ENCODE measurements at places on chromosomes 2 and 18. TPM values are rescaled to one million over a fixed set of nuclear protein-coding genes. Genes with fewer than 3 reads are reported as not detected.

The GNAL gene
- total RNA-seq, result 13.9 TPM

DNA sequence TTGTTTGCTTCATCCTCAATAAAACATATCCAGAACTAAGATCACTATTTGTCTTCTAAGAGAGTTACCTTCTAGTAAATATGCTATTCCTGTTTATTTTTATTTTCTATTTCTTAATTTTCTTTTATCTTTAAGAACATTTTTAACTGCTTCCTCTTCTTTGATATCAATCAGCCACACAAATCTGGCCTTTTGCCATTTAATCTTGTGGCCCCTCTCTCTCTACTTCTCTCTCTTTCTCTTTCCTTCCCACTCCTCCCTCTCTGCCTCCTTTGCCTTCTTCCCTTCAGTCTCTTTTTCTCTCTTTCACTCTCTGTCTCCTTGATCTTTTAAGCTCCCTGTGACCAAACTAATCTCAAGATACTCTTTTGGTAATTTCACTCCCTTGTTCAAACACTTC lies 108.4 kb downstream of the GRB14 start:
- DNase-seq, result no peak

The KCNK3 gene
- total RNA-seq, result 3.1 TPM

DNA sequence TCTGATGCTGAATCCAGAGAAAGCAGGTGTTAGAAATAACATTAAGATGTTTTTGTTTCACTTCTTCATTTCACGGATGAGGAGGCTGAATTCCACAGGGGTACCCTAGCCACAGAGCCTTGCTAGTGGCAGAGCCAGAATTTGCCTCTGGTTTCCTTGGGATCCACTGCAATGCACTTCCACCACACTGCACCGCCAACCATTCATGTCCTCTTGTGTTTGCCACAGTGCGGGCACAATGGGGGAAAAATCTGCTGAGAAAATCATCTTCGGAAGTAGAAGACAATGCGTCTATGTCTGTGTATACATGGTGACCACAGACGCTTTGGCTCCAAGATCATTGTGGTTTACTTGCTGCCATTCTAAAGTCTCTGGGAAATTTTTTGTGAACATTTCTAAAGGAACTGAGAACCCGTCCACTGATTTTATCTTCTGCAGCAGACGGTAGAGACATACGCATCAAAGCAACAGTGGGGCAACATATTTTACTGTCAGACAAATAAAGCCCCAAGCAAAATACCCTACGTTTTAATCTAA lies 14.9 kb downstream of the ICOS start:
- DNase-seq, result no peak

DNA sequence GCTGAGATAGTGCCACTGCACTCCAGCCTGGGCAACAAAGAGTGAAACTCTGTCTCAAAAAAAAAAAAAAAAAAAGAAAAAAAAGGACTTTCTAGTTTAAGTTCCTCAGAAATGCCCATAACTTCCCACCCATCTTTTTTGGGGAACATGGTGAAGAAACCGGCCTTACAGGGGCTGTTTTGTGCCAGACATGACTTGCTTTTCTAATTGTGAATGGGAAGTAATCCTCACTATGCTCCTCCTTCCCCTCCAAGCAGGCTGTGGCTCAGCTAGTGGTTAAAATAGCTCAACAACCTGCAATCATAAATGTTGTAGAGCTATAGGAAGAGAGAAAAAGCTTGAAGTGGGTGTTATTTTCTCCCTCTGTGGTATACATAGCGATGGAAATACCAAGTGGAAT lies 34.1 kb upstream of the OLA1 start:
- no peak for DNase-seq

The LRPPRC gene
- 48.0 TPM for total RNA-seq

- no peak for DNase-seq
Measured at GRCh38 chr2:36748166-36748565, 51.7 kb downstream of the VIT start.

DNA sequence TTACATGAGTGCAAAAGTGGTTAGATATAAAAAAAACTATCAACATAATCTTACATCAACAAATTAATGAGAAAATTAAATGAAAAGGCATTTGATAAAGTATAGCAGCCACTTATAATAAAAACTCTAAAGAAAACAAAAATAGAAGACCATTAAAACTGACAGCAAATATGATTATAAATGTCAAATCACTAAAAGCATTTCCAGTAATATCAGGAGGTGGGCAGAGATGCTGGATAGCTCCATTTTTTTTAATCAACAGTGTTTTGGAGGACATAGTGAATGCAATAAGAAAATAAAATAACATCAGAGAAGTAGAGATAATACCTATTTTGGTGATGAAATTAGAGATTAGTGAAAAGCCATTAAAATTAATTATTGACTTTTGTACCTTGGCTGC lies 173.4 kb downstream of the LRRTM4 start:
- no peak for DNase-seq

- peak; percentile 38 for DNase-seq
Measured at GRCh38 chr2:67451086-67451832, 54.1 kb downstream of the ETAA1 start.

DNA sequence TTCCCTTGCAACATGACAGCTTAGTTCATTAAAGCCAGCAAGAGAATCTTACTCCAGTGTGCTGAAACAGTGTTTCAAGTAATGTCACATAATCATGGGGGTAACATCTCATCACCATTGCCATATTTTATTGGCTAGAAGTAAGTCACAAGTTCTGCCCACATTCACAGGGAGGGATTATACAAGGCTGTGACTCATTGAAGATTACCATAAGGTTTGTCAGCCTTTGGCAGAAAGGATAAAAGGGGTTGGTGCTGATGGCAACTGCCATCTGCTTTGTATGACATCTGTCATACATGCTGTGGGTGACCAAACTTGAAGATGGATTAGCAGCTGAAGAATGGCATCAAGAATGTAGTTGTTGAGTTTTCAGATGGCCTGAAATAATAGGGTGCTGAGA lies 61.2 kb downstream of the KCNE4 start:
- DNase-seq, result no peak

The CDH19 gene
- total RNA-seq, result 5.4 TPM

GRCh38 chr2:86176597-86176996 lies 18.7 kb downstream of the IMMT start:
- no peak for DNase-seq

- no peak for DNase-seq
Measured at GRCh38 chr2:238252766-238253630, 13.2 kb upstream of the HES6 start.

GRCh38 chr2:156339110-156339847 lies 6.8 kb upstream of the NR4A2 start:
- no peak for DNase-seq

DNA sequence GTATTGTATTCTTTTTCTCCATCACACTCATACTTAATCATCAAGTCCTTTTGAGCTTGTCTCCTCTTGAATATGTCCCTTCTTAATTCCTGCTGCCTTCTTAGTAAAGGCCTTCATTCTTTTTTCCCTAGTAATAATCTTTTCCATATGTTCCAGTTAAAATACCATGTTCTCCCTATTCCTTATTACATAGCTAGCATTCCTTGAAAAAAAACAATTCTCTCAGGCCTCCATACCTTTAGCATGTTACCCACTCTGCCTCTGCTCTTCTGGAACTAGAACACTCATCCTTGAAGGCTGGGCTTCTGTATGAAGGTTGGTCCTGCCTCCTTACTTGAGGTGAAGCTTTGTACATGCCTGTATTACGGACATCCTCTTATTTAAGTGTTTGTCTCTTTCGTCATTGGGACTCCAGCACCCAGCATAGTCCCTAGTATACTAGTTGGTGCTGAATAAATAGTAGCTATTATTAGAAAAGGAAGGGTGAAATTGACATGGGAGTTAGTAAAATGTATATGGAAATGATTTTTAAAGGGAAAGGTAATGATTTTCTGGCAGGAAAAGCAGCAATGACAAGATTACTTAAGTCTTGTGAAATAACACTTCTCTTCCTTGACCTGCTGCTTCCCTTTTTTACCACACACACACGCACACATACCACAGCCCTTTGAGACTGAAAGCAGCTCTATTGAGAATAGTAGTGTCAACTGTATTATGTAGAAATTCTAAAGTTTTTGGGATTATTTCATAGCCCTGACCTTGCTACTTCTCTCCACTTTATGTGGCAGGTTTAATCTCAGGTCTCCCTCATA lies 45.6 kb downstream of the REL start:
- DNase-seq, result no peak

The IL1F10 gene
- 8.3 TPM for total RNA-seq

- DNase-seq, result no peak
Measured at GRCh38 chr2:162037886-162038285, 36.1 kb downstream of the DPP4 start.

GRCh38 chr2:48433682-48434081 lies 96.3 kb upstream of the STON1 start:
- DNase-seq, result peak; percentile 59

The CYRIA gene
- 1.3 TPM for total RNA-seq

GRCh38 chr2:237393523-237393922 lies 20.4 kb downstream of the COL6A3 start:
- DNase-seq, result no peak

The SERPINB11 gene
- not detected for total RNA-seq

DNA sequence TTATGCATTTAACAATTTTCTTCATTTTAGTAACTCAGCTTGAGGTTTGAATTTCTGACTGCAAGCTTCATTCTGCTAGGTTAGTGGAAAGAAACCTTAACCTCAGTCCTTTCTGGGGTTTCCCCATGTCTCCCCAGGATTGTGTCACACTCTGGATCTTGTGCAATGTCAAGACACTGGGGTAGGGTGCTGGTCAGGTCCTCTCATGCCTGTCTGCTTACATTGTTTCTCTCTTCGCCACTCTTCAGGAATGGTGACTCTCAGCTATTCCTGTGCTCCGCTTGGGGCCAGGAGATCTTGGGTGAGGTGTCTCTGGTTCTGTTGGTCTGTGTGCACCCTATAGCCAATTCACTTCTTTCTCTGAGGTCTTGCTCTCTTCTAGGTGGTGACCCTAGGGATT lies 23.9 kb downstream of the CTLA4 start:
- no peak for DNase-seq

DNA sequence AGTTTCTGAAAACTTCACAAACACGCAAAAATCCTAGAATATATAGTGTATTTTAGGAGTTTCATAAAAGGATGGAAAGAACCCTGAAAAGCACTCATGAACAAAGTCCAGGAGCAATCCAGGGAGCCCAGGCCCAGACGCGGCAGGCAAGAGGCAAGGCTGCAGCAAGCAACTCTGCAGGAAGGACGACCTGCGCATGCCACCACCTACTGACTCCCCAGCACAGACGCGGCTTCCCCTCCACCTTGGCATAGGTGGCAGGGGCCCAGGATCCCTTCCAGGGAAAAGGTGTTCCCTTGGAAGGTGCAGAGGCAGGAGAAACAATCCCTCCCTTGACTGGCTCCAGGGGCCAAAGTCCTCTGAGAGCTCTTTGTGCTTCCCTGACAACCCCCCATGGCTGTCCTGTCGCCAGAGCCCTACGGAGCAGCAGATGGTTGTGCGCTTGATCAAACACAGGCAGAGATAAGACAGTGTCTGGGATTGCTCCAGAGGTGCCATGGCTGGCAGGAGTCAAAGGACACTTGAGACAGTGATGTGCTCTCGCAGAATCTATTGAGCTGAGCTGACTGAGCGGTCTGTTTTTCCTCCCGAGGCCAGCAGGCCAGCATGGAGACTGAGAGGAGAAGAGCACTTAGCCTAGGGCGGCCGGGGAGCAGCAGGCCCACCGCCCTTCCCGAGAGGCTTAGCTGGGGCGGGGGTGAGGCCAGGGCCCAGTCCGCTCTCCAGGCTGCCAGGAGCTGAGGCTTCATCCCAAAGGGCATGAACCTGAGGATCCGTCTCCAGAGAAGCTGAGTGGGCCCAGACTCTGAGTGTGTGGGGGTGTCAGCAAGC lies 10.8 kb upstream of the AMER3 start:
- peak; percentile 68 for DNase-seq

DNA sequence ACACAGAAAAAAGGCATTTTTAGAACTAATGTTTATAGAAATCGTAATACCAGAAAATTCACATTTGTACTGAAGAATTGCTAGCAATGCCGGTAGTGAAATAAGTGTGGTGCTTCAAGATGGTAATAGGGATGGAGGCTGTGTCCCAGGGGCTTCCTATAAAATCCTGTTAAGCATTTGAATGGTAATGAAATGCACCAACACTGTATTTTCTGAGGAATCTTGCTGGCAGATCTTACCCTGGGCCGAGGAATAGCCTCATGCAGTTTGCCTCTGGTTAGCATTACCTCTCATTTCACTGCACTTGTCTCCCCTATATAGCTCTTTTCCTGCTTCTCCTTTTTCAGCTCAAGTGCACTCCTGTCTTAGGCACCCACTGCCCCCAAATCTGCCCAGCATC lies 501.6 kb upstream of the NRP2 start:
- no peak for DNase-seq

DNA sequence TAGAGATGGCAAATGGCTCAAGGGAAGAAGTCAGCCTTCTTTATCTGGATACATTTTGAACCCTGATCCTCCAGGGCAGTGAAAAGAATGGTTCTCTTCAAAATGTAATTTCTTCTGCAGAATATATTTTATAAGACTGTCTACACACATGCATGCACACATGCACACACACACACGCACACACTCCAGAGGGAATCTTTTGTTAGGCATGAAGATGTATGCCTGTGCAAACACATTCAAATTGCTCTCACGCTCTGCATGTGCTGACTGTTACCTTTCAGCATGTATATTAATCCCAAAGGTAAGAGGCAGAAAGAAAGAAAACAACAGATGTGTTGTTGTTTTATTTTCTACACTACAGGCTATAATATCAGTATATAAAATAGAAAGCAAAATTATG lies 43.2 kb downstream of the SLC5A7 start:
- no peak for DNase-seq

- DNase-seq, result no peak
Measured at GRCh38 chr2:59959944-59960343, 593.5 kb downstream of the BCL11A start.

DNA sequence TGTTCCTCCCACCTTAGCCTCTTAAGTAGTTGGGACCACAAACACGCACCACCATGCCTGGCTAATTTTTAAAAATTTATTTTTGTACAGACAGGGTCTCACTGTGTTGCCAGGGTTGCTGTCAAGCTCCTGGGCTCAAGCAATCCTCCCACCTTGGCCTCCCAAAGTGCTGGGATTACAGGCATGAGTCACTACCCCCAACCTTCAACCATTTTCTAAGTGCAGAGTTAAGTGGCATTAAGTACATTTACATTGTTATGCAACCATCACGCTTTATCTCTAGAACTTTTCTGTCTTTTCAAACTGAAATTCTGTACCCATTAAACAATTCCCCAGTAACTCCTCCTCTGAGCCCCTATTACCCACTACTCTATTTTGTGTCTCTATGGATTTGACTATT lies 45.9 kb upstream of the AFF3 start:
- no peak for DNase-seq

DNA sequence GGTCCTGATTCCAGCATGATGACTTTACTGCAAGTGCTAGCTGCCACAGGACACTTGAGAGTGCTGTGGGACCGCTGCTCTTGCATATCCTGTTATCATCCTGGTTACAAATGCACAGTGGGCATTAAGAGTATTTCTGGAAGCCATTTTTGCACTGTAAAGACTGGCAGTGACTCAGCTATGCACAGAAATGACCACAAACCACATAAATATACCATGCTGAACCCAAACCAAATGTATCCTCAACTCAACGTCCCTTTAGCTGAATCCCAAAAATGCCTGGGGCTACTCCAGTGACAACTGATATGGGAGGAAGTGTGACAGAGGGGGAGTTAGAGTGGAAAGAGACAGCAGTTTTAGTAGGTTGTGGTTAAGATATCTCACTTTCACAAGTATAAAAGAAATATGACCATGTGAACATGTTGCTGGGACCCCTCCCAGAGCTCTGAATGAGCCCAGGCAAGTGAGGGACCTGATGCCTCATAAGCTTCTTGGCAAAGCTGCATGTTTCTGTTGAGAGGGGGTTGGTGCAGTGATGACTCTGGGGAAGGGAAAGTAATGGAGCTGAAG lies 37.3 kb downstream of the RHBDD1 start:
- no peak for DNase-seq
